ENCODE measurements at places on chromosomes 4 and X.
A peak's percentile ranks its signal among the peaks of the same experiment; 100 is the strongest.

DNA sequence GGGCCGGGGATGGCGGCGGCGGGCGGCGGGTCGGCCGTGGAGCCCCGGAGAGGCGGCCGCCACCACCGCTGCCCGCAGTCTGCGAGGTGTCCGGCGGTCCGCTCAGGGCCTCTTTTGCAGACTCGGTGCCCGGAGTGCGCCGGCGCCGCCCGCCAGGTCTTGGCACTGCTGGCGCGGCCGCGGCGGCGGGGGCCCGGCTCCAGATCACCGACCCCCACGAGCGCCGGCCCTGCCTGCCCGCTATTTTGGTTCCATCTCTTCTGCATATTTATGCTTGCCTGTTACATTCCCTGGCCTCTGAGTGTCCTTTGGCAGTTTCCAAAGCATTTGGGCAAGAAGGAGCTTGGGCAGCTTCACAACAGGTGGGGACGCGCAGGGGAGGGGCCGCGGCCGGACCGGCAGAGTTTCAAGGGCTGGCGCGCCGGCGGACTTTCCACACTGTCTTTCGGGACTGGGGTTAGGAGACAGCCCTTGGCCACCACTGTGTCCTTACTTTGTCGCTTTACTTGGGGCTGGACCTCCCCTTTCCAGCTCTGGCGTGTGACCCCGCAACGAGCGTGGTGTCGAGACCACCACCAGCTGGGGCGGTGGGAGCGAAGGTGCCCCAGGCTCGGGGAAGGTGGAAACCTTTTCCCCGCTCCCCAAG is 668 bp upstream of the TAPT1 start:
- DNase-seq: peak; percentile 48

DNA sequence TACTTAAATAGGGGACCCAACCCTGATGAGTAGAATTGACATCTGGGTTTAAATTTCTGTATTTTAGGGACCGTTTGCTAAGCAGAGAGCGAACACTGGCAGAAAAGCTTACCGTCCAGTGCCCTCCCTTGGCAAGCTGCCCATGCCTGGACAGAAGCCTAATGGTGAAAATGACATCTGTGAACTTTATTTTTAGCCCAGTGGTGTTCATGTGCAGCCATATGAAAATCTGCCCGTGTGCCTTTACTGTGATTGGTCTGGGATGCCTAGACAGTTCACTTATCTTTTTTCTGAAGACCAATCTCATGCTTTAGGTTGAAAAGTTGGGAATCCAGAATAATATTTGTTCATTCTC is 1.1 kb downstream of the STBD1 start:
- DNase-seq: no peak

DNA sequence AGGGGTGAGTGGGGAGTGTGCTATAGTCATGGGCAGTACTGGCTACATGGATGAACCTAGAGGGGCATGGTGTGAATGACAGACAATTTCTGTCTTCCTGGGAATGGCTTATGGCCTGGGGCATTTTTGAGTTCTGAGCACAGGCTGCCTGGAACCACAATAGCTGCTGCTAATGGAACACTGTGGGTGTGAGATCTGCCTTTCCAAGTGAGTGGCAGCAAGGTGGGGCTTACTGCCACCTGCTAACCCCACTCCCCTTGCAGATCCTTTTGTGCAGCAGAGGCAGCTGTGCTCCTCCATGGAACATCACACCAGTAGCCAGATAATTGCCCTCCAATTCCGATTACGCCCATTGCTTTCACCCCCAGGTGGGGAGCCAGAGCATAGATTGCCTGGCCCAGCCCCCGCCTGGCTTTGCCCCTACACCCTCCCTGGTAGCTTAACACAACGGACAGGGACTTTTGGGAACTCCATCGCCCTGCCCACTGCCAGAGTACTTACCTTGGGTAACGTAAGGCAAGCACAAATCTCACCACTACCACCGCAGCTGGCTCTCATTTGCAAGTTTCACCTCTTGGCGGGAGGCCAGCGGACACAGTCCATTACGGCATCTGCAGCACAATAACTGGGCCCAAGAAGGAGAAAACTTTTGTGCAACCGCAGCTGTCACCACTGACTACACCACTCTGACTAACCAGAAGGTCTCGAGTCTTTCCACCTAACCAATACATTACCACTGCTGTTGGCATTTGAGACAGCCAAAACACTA is 421.2 kb upstream of the NWD2 start:
- DNase-seq: no peak

DNA sequence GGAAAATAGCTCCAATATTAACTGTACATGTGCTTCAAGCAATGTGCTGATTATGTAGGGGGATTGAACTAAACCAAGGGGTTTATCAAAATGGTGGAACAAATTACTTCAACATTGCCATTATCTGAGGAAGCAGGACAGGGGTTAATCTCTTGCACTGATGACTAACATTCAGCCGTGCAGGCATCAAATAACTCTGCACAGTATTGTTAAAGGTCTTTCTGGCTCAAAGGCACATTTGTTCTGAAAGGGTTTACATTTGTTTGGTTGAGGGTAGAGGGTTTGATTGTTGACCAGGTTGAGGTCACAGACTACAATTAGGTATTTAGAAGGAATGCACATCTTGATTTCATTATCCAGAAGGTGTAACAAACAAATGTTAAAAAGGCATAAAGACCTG is 32.2 kb upstream of the CCSER1 start:
- no peak for DNase-seq

DNA sequence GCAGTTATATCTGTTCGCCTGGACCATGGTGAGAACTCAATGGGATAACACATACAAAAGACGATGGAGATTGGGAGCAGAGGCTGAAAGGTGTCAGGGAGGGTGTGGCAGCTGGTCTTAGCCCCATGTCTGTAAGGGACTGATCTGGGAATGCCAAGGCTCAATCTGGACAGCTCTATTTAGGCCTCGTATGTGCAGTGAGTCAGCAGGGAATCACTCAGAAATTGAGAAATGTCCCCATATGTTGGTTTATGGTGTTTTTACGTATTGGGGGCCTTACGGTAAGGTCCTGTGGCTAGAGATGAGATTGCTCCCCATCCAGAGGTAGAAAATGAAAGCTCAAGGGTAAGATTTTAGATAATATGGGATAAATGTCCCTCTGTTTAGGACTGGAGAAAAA is 71.4 kb upstream of the TTC29 start:
- no peak for DNase-seq

DNA sequence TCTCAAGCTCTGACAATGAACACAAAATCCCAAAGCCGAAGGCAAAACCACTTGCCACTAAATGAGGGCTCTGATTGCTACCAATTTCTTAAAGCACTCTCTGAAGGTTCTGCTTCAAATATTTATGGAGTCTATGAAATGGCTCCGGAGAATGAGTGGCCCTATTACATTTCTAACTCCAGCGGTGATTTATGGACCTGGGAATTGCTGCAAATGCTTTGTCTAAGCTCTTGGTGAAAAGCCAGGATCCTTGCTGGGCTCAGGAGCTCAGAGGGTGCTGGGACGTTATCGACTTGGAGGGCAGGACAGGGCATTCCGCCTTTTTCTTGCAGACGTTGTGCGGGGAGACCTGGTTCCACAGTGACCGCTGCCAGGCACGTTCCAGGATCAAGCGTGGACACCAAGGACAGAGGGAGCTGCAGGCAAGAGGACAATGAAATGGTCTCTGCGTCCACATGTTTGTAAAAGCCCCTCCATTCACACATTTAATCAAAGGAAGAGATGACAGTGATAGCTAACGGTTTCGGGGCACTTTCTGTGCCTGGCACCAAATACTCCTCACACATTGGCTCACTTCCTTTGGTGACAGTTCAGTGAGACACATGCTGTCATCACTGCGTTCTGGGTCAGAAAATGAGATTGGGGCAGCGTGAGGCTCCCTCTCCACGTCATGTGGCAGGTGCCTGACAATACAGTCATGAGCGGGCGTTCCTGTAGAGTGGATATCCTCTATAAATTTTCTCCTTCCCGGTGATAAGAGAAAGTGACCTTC is 58.8 kb downstream of the C4orf50 start:
- no peak for DNase-seq

GRCh38 chr4:26058537-26058936 is 144.5 kb downstream of the SMIM20 start:
- DNase-seq: no peak

DNA sequence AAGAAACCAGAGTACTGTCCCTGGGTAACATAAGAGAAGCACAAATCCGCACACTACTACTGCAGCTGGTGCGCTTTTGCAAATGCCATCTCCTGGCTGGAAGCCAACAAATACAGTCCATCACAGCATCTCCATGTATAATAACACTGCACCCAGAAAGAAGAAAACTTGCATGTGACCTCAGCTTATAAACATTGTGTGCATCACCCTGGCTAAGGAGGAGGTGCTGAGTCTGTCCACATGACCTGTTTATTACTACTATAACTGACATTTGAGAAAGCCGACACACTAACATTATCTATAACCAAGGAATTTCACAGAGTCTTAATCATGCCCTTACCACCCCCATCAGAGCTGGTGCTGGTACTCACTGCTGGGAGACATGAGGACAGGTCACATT is 516.8 kb downstream of the CFAP47 start:
- DNase-seq: no peak

DNA sequence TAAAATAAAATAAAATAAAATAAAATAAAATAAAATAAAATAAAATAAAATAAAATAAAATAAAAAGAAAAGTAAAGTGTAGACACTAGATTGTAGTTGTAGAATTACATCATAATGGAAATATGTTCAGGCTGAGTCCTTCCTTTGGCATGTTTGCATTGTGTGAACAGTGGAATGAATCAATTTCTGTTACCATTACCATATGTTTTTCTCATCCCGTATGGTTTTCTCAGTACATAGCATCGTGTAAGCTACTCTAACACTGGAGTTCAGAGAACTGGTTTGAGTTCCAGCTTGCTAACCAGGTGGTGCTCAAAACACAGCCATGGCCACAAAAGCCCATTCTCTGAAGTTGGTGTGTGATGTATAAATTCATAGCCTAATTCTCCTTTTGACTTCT is 45.9 kb downstream of the USP11 start:
- no peak for DNase-seq

DNA sequence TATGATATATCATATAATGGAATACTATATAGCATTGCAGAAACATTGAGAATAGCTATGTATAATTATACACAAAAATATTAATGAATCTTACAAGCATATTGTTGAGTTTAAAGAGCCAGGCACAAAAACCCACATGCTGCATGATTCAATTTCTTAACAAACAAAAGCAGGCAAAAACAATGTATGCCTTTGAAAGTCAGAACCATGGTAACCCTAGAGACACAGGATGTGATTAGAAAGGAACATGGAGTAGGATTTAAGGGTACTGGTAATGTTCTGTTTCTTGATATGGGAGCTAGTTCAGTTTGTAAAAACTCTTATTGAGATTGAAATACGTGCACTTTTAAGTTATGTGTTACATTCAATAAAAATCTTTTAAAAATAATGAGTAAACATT is 21.5 kb downstream of the CXCL8 start:
- no peak for DNase-seq

DNA sequence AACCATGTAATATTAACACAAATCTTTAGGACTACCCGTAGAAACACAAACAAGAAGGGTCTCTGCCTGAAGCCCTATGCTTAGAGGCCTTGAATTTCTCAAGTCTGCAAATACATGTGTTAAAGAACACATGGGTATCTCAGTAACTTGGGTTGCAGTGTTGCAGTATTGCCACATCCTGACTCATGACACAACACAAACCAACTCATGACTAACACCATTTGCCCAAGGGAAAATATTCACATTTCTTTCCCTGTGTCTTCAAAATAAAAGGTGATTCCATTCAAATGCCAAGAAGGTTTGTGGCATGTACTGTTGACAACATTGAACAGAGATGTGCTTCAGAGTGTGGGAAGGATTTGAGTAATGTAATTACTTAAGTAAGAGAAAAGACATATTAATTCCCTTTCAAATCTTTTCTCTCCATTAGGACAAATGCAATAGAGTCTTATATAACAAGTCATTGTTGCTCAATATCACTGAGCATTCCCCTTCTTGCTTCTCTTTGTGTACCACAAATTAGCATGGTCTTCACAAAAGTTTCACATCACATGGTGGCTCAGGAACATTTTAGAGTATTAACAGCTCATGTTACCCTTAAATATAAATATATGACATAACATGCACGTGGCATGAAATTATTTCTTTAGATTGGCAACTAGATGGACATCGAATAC is 487.1 kb downstream of the STPG2 start:
- no peak for DNase-seq

DNA sequence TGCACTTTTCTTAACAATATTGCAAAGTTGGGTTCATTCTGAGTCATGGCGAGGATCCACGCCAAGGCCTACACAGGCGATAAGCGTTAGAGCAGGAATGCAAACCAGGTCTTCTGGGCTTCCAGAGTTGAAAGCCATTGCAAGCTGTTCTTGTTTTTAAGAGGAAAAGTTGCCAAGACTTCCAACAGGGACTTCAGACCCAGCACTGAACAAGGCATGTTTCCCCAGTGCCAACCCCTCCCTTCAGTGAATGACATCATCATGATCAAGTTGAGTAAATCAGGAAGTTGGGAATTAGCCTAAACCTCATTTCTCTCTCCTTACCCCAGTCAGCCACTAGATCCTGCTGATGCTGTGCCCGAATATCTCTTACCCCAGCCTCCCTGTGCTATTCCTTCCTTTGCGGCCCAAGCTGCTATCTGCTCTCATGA is 355.1 kb downstream of the HS3ST1 start:
- DNase-seq: no peak

DNA sequence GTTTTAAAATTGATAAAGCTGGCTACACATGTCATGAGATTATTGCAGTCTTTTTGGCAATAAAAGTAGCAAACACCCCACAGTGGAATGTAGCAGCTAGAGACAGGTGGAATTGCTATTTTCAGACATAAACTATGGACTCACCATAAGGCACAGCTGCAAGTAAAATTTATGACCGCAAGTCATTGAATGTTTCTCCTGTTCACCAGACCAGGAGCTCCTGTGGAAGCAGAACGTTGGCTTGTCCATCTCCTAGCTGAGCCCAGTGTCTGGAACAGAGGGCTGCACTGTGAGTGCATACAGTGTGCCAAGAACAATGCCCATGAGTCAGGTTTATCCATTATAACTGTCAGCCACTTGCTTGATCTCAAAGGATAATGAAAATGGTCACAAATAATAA is 538.2 kb downstream of the INPP4B start:
- DNase-seq: no peak

DNA sequence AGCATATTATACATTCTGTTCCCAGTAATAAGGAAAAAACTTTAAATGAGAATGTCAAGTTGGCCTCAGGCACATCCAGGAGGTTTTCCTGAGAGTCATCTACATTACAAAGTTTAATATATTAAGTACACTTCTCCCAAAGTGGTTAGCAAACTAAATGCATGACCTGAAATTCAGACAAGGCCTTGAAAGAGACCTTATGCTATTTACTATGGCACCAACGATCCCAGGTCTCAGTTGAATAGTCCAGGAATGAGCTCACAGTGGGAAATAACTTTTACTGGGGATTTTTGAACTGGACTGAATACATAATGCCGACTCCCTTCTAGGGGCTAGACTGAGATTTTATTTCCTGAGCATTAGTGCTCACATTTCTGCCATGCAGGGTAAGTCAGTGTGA is 1577.5 kb upstream of the PCDH7 start:
- no peak for DNase-seq

- no peak for DNase-seq
Observed at GRCh38 chrX:136847874-136848273, 32.7 kb downstream of the RBMX start.
